Ureter (tissue), 1 donor: ENCODE measurements at places on chromosomes 3 and 15.
A peak's percentile ranks its signal among the peaks of the same experiment; 100 is the strongest.

DNA sequence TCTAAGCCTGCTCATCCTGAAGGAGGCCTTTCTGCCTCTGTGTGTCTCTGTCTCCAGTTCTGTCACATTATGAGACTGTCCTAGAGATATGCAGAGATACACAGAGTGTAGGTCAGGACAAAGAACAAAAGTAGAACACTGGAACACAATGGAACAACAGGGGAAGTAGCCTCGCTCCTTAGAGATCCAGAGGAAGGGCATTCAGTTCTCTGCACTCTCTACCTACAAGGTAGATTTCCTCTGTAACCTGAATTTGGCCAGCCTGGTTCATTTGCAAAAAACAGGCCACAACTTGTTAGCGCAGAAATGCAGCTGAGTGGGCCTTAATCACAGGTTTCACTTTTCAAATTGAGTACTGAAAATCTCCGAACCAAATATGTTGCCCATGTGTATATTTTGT is 19.4 kb downstream of the NEK10 start:
- peak; percentile 69 for DNase-seq

GRCh38 chr3:196365736-196366135 is 27.5 kb upstream of the TM4SF19 start:
- DNase-seq, result no peak

- no peak for DNase-seq
These were observed at the start of gene ARPP21 for GRCh38 chr3:35639254-35640186. ARPP21 (plus strand) TSS chr3:35639525; CDS start chr3:35681752, 42,227 bp downstream.

GRCh38 chr3:181279239-181279565 is 289.7 kb upstream of the DNAJC19 start:
- DNase-seq, result no peak

DNA sequence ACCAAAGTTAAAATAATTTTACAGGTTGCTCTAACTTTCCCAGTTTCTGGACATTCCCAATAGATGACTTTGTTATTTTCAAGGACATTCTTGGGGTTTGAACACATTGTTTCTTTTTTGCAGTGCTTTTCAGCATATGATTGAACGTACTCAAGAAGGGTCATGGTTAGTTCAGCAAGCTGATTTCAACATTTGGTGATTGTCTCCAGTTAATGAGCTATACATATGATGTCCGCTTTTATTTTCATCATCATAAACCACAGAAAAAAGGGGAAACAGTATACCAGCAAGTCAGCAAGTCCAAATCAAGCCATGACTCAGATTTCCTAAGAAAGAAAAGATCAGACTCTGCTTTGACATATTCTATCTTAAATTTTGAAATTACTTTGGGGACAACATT is 69.4 kb downstream of the B3GALNT1 start:
- no peak for DNase-seq

DNA sequence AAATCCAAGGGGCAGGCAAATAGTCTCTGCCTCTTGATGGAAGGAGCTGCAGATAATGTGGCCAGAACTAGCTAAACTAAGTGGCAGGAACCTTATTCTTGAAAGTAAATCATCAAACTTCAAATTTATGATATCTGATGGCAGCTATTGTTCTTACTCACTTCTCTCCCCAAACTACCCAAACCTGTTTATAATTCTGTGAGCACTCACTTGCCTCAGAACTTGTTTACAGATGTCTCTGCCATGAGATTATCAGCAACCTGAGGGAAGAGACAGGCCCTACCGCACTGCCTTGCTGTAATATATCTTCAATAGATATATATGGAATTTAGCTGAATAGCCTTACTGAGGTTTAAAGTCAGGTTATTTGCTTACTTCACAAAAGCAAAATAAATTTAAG is 2.2 kb upstream of the B3GALNT1 start:
- DNase-seq, result no peak

DNA sequence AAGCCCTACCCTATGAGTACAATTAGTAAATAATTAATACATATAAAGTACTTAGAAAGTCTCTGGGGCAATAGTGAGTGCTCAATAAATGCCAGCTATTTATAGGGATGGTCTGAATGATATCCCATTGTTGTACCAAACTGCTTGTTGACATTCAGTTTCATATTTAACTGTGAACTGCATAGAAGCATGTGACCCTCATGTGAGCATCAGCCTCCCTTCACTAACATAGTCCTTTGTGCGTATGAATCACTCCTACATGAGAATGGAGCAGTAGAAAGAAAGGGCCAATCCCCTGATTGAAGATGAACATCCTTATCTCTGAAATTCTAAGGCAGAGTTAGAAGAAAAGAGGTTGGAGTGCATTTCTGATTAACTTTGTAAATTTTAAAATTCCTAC is 68.7 kb upstream of the ATP10A start:
- DNase-seq, result no peak

DNA sequence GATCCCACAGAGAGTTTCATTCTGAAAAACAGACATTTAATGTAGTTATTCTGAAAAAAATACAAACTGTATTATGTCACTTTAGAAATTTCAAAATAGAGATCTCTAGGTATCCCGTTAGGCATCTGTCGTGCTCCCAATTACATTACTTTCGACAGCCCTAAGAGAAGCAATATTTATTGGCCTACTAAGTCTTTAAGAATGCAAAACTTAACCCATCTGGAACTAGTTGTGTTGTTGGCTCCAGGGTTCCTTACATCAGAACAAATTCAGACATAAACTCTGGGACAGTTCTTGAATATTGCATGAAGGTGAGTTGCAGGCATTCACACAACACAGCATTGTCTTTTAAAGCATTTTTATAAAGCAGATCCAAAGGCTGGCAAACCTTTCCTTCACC is 498.4 kb downstream of the FHIT start:
- no peak for DNase-seq

DNA sequence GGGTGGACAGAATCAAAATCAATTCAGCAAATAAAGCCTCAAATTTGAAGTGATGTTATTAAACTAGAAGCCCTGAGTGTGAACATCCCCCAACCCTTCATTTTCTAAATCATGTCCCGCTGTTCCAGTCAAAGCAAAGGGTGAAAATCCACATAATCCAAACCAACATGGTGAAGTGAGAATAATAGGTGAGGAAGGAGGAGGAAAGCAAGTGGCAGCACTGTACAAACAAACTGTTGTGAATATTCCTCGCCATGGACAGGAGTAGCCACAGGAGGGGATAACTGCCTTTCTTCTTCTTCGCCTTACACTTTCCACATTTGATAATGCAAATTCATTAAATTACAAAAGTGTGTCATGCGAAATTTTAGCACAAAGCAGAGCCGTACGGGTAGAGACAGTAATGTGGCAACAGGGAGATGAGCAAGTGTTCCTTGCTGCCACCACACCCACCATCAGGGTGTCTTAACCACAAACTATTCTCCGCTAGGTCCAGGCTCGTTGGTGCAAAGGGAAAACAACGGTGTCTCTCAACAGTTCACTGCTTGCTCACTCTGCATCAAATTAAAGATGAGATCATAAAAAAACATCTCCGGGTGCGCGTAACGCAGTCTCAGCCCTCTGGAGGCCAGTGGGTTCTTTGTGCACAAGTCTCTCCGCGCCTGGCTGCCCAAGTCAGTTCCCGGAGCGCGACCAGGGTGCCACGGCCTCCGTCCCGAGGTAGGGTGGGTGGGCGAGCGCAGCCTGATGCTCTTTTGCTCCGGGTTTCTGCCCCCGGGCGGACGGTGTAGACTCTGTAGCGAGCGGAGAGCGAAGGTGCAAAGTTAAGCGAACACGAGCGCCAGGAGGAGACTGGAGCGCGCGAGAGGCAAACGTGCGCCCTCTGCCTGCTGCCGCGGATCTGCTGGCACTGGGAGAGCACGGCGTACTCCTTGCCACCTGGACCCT is 6.7 kb downstream of the EPHA3 start:
- DNase-seq, result peak; percentile 53

- DNase-seq, result no peak
These were observed 128.6 kb downstream of the ERC2 start for GRCh38 chr3:56339671-56340070.

GRCh38 chr15:64630396-64631107 is 144.8 kb downstream of the RBPMS2 start:
- DNase-seq, result no peak

GRCh38 chr15:53454843-53455721 is 304.4 kb downstream of the WDR72 start:
- no peak for DNase-seq

GRCh38 chr3:181333394-181333793 is 343.9 kb upstream of the DNAJC19 start:
- no peak for DNase-seq

- DNase-seq, result no peak
These were observed 128.4 kb upstream of the ZBED2 start for GRCh38 chr3:111723293-111724215.

- no peak for DNase-seq
These were observed 1208.3 kb downstream of the OTOL1 start for GRCh38 chr3:162704799-162705385.

- no peak for DNase-seq
These were observed 170.8 kb downstream of the SLC9A9 start for GRCh38 chr3:143677430-143677829.

DNA sequence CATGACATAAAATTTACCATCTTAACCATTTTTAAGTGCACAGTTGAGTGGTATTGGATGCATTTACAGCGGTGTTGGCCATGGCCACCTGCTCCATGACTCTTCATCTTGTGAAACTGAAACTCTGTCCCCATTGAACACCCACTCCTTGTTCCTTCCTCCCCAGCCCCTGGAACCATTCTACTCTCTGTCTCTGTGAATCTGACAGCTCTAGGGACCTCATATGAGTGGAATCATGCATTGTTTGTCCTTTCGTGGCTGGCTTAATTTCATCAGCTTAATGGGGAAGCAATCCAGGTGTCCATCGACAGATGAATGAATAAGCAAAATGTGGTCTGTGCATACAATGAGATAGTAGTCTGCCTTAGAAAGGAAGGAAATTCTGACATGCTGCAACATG is 42.5 kb downstream of the PLXNA1 start:
- DNase-seq, result no peak

GRCh38 chr3:141073580-141073979 is 22.4 kb downstream of the SPSB4 start:
- no peak for DNase-seq

DNA sequence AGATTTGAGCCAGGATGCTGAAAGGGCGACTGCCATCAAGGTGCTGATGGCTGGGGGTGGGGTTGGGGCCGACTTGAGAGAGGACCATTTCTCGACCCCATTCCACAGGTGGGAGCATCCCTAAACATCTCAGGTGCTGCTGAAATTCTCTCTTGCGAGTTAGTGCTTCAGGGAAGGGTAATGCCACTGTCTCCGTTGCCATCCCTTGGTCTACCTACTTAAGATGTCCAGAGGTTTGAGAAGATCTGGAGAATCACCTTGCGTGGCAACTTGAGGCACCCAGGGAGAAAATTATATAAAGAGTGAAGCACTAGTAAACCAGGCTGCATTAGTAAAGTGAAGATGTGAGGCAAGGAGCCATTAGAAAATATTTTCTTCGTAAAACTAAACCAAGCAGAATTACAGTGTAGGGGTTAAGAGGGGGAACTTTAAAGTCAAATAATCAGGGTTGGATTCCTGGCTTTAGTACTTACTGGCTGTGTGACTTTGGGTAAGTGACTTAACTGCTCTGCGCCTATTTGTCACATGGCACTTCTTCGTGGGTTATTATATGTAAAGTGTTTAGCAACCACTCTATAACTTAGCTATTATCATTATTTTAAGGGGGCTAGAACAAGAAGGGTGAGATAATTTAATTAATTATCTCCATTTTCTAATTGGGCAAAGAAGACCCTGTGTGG is 662 bp upstream of the RFTN1 start:
- DNase-seq, result no peak

- no peak for DNase-seq
These were observed 106.6 kb upstream of the SEMA6D start for GRCh38 chr15:47610736-47611135.

DNA sequence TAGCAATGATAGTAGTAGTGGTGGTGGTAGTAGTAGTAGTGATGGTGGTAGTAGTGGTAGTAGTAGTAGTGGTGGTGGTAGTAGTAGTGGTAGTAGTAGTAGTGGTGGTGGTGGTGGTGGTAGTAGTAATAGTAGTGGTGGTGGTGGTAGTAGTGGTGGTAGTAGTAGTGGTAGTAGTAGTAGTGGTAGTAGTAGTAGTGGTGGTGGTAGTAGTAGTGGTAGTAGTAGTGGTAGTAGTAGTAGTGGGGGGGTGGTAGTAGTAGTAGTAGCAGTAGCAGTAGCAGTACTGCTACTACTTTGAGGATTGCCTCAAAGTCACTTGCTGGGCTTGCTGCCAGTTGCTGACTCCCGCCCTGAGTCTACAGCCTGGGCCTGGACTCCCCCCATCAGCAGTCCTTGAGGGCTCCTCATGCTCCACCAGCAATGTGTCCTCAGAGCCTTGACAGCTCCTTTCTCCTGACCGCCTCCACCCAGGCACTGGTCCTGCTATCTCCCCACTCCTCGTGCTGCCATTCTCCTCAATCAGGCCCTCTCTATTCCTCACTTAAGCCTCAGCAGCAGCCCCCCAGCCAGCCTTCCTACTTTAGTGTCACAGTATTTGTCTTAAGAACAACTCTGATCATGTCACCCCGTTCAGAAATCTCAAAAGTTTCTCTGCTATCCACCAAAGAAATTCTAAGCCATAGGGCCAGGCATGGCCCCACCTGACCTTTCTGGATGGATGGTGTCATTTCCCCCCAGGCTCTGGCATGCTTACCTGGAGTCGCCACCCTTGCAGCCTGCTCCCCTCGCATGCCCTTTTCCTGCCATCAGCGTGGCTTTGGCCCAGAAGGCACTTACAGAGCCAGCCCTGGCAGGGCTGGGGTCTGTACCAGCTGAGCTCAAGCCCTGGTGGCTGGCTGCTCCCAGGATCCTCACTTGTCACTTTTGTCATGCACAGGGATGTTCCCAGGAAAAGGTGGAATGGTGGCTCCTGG is 45.6 kb downstream of the DLEC1 start:
- DNase-seq, result no peak

- DNase-seq, result no peak
These were observed 259.3 kb downstream of the ZBTB20 start for GRCh38 chr3:114887806-114888205.

GRCh38 chr3:185712337-185712736 is 112.5 kb downstream of the IGF2BP2 start:
- no peak for DNase-seq

DNA sequence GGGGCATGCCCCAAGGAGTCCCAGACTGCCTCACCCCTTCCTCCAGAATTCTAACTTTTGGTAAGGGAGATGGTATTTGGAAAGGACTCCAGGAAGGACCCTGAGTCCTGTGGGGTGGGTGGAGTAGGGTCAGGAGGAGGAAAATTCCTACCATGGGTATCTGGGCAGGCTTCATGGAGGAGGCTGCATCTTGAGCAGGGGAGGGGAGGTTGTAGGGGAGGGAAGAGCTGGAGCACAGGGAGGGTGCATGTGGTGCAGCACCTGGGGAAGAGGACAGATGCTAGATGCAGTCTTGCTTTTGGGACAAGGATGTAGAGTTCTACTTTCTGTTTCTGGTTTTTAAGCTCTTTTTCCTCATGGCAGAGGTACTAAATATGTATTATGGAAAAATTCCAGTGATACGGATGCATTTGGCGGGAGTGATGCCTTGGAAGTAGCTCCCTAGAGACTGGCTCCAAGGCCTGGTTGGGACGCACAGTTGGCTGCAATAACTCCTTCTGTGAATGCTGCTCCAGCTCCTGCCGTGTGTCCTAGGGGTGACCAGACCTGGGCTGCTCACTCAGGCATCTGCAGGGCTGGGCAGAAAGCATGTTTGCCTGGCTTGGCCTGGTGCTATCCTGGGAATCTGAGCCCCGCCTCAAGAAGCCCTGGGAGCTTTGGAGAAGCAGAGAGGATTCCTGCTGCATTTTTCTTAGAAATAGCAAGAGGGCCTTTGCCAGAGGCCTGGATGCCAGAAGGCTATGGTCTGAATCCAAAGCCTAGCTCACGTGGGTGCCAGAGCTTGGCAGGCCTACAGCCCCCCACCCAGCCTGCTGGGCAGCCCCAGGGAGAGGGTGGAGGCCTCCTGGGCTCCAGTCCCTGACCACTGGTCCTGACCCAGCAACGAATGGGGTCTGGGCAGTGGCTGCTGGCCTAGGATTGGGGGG is 10.1 kb downstream of the SEMA3F start:
- DNase-seq, result no peak
